HEK293T (cell line): ENCODE measurements at places on chromosomes 3 and 15.
A peak's percentile ranks its signal among the peaks of the same experiment; 100 is the strongest.

GRCh38 chr3:122942937-122943827, 84.4 kb downstream of the SEMA5B start:
- peak; percentile 85 for DNase-seq

DNA sequence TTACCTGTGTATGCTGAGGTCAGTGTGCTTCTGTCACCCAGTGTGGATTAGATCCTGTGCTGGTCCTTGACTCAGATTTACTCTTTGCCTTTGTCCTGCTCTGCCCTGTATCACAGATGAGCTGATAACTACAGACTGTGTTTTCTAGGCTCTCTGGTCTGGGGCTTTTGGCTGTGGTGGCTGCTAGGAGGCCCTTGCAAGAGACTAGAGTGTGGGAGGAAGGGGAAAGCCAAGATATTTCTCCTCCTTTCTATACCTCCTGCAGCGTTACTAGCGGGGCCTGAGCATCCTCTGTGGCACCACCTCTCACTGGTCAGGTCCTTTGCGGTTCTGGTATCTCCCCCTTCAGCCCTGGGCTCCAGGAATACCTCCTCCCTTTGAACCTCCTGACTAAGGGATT, 282.3 kb upstream of the TBC1D5 start:
- no peak for DNase-seq

DNA sequence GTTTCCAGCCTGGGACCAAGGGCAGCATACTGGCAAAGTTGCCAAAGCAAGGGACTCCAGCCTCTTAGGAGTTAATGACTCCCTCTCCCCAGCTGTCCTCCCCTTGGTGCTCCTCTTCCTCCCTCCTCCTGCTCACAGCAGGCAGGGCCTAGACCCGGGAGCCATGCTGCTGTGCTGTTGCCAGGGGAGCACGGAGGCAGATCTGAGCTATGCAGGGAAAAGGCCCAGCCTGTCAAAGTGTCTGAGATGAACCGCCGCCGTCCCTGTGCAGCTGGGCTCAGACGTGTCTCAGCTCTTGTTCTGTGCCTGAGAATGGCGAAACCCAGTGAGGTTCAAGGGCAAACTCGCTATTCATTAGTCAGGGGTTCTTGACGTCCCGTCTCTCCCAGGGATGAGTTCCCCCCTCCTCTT, 60.8 kb upstream of the POLG start:
- DNase-seq: no peak

DNA sequence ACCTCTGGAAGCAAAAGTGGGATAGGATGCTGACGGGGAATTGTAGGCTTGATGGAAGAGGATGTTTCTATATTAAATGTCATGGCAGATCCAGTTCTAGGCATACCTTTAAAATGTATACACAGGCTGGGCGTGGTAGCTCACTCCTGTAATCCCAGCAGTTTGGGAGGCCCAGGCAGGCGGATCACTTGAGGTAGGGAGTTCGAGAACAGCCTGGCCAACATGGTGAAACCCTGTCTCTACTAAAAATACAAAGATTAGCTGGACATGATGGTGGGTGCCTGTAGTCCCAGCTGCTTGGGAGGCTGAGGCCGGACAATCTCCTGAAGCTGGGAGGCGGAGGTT, 8.6 kb downstream of the CHD2 start:
- DNase-seq: no peak

DNA sequence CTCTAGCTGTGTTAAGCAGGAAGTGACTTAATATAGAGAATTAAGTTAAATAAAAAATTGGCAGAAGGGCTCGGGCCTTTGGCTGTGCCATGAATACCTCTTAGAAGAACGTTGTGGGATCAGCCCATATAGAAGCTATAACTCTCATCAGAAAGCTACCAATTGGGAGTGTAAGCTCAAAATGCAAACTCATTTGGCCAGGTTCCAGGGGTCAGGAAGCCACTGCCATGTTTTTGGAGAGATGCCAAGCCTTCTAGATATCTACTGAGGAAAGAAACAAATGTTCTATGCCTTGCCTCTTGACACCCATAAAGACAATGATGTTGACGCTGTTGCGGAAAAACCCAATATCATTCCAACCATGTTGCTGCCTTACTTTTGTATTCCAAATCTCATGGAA, 475.2 kb upstream of the TGFBR2 start:
- no peak for DNase-seq
